ENCODE measurements at places on chromosomes 11 and 22. TPM values are rescaled to one million over a fixed set of nuclear protein-coding genes. Genes with fewer than 3 reads are reported as not detected.

DNA sequence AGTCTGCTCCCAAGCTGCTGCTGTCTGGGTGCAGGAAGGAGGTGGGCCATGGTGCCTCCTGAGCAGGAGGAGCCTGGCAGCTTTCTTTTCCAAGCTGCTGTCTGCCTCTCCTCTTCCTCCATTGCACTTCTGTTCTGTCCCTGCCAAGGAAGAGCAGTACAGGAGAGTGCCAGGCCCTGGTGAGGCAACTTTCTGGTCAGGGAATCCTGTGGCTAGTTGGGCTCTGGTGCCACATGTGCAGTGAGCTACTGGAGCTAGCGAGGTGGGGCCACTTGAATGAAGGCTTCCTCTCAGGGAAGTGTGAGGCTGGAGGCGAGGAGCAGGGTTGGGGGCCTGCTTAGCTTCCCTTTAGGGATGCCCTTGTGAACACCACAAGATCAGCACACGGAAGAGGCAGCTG is 90.0 kb downstream of the TSPAN18 start:
- no peak for DNase-seq

MS4A7 gene
- polyA plus RNA-seq = 10.8 TPM

KRTAP5-2 gene
- not detected for polyA plus RNA-seq

DNA sequence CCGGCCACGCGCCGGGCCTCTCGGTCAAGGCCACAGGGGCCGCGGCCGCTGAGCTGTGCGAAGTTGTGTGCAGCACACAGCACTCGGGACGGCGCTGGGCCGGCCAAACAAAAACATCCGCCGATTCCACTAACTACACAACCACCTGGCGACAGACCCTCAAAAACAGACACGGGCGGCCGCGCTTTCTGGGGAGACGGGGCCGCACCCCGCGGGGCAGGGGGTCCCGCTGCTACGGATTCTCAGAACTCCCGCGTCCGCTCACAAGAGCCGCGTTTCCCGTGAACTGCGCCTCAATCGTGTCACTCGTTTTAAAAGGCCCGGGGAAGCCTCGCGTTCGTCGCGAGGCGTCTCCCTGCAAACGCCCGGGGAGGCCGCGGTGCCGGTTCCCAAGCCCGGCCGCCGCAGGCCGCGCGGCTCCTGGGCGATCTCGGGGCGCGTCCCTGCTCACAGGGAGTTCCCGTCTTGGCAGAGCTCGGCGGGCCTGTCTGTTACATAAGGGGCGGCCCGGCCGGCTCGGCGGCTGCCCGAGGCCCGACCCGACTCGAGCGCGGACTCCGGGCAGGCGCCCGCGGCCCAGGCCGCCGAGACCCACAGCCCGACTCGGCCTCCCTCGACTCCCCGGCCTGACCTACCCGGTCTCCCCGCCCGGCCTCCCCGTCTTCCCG is 936 bp downstream of the BRD1 start:
- no peak for DNase-seq

- no peak for DNase-seq
These were observed 121.5 kb downstream of the CD44 start for GRCh38 chr11:35260342-35260985.

DNA sequence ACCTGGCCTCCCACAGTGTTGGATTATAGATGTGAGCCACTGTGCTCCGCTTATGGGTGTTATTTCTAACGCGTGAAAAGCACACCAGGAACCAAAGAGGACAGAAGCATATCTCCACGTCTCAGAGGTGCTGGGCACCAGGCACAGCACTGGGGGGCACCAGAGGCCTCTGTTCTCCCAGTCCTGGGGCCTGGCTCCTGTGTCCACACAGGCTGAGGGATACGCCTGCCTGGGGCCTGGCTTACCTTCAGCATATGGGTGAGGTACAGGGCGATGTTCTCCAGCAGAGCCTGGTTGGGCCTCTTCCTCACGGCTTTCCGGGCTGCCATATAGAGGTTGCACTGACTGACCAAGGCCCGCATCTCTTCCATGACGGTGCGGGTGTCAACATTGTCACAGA is 24.7 kb upstream of the NAP1L4 start:
- DNase-seq = no peak

- no peak for DNase-seq
These were observed 9.4 kb downstream of the KLHL22 start for GRCh38 chr22:20486229-20486628.

OR5D14 gene
- polyA plus RNA-seq = not detected

GRCh38 chr11:62850911-62851806 is 11.8 kb upstream of the WDR74 start:
- DNase-seq = no peak

SLC25A1 gene
- 65.0 TPM for polyA plus RNA-seq

- DNase-seq = no peak
These were observed 41.2 kb downstream of the NTM start for GRCh38 chr11:131411636-131412035.

OR5M3 gene
- polyA plus RNA-seq = not detected

DNA sequence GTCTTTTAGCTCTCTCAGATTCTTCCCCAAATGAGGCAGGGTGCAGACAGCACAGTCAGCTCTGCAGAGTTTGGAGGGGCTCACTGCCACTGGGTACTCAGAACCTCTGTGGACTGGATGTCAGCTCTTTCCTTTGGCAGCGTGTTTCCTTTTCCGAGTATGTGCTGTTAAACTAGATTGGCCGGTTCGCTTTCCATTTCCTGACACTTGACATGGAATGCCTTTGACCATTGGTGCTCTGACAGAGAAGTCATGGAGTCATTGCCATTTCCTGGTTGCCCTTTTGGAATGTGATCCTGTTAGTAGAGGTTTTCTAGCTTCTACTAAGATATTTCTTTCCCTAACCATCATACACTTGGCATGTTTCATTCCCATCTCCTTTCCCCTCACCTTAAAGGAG is 86.7 kb downstream of the SWAP70 start:
- no peak for DNase-seq

- DNase-seq = peak; percentile 25
These were observed 63.5 kb downstream of the SIK2 start for GRCh38 chr11:111665777-111666176.

GRCh38 chr11:77086521-77087472 is 15.8 kb upstream of the OMP start:
- DNase-seq = no peak

GRCh38 chr11:1165256-1166041 is 7.7 kb downstream of the MUC5AC start:
- no peak for DNase-seq

All from urinary bladder (tissue), 4 donors.